ENCODE measurements at places on chromosomes 16 and 17.

- no peak for DNase-seq
These were observed at the start of gene CA4 for GRCh38 chr17:60149691-60150582. Gene CA4 (plus strand): TSS chr17:60149973. CDS start chr17:60150035, 62 bp downstream.

- DNase-seq: no peak
These were observed 70.9 kb upstream of the KIFC3 start for GRCh38 chr16:57873218-57873617.

DNA sequence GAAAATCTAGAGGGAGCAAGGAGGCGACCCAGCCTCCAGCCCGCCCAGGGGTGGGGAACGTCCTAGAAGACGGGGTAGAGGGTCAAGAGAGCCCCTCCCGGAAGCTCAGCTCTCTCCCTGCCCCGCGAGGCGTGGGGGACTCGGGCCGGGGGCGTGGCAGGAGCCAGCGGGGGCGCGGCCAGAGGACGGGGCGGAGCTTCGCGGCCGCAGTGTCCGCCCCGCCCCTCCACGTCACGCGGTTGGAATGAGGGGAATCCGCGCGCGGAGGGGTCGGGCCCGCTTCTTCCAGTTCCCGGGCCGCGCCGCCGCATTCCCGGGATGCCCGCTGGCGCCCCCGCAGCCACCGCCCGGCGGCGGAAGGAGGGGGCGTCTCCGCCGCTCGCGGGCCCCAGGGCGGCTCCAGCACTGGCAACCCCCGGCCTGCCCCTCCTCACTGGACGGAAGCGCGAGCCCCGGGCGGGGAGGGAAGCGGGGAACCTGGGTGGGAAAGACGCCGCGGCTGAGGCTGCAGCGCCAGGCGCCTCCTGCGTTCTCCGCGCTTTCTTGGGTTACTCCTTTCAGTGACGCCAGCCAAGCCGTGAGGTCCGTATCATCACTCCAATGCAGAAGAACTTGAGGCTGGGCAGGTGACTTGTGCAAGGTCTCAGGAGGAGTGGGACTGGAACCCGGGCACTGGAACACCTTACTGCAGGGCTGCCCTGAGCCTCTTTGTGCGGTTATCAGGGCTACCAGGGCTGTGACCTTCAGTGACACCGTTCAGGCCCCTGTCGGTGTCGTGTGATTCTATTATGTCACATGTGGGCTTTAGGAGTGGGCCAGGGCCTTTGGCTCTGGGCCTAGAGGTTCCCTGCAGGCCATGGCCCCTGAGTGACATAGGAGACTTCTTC, 4.3 kb downstream of the MYO1C start:
- DNase-seq: no peak

DNA sequence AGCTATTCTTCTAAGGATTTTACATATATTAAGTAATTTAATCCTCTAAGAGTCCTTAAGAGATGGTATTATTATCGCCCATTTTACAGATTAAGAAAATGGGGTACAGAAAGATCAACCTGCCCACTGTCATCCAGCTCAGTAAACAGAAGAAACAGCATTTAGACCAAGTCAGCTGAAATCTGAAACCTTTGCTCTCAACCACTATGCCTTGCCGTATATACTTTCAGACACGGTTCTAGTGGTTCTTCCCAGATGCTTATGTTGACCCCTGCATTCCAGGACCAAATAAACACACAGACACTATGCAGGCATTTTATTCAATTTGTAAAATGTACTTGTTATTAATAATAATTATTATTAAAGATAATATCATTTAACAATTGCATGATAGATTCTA, 854.8 kb downstream of the KCNJ2 start:
- no peak for DNase-seq

GRCh38 chr16:85912211-85912974, 13.4 kb downstream of the IRF8 start:
- DNase-seq: no peak

DNA sequence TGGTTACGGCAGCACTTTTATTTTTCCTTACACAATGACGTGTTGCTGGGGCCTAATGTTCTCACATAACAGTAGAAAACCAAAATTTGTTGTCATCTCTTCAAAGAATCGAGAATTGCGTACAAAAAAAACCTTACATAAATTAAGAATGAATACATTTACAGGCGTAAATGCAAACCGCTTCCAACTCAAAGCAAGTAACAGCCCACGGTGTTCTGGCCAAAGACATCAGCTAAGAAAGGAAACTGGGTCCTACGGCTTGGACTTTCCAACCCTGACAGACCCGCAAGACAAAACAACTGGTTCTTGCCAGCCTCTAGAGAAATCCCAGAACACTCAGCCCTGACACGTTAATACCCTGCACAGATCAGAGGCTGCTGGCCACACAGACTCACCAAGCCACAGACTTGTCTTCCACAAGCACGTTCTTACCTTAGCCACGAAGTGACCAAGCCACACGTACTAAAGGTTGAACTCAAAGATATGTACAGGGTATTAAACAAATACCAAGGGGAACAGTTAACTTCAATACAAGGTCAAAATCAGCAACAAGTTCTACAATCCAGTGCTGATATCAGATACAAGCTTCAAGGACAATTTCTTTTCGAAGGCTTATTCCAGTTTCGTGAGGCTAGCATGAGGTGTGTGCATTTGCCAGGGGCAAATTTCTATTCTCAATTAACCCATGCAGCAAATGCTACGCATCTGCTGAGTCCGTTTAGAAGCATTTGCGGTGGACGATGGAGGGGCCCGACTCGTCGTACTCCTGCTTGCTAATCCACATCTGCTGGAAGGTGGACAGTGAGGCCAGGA, 2.4 kb downstream of the ACTG1 start:
- DNase-seq: no peak

- no peak for DNase-seq
These were observed 2.7 kb downstream of the MT1A start for GRCh38 chr16:56641166-56641565.

GRCh38 chr16:57263541-57264351, 18.7 kb downstream of the ARL2BP start:
- DNase-seq: no peak

DNA sequence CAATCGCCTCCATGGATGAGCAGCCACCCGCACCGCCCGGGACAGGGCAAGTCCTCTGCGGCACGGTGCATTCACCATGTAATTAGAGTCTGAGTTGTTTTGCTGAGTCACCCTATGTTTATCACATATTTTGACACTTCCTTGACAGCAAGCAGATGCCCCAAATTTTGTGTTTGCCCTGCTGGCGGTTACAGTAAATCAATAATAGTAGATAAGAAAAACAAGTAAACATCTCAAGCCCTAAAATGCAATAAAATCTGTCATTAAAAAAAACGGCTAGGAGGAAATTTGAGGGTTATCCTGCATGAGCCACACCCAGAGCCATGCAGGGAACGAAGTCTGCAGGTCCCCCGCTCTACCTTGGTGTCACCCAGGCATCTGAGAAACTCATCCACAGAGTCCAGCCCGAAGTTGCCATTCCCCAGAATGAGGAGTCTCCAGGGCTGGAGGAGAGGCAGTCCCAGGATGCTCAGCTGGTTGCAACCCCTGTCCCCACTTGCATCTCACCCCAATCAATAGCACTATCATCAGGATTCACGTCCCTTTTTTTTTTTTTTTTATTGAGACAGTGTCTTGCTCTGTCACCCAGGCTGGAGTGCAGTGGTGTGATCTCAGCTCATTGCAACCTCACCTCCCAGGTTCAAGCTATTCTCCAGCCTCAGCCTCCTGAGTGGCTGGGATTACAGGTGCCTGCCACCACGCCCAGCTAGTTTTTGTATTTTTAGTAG, 16.5 kb upstream of the ST6GALNAC1 start:
- no peak for DNase-seq

- no peak for DNase-seq
These were observed 1.6 kb upstream of the PECAM1 start for GRCh38 chr17:64392300-64392699.

DNA sequence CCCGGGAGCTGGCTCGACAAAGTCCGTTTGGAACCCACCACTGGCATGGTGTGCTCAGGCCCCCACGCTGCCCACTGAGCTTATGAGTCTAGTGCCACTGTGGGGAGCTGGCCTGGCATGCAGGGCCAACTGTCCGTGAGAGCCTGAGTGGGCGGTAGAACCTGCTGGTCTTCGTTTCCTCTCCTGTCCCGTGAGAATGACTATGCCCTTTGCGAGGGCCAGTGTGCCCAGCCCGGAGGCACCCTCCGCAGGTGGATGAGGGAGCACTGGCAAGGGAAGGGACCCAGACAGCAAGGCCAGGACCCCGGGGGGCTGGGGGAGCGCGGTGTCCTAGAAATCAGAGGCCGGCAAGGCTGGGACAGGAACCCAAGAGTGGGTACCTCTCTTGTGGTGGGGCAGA, 3.2 kb downstream of the BAIAP3 start:
- DNase-seq: no peak

GRCh38 chr16:70614208-70614951, 32.0 kb upstream of the IL34 start:
- no peak for DNase-seq
